T-cell (primary cell): ENCODE measurements at places on chromosomes 5 and 9. TPM values are rescaled to one million over a fixed set of nuclear protein-coding genes. Genes with fewer than 3 reads are reported as not detected.

The OLFM1 gene
- not detected for total RNA-seq

The OMD gene
- total RNA-seq, result not detected

The ADAMTS13 gene
- 1.3 TPM for total RNA-seq

The SPATA6L gene
- total RNA-seq, result 3.3 TPM

The EIF4E1B gene
- total RNA-seq, result not detected

The DOLK gene
- total RNA-seq, result 10.9 TPM

The PCDHGA6 gene
- total RNA-seq, result 0.64 TPM

The ESM1 gene
- total RNA-seq, result 0.63 TPM

The ANGPTL2 gene
- total RNA-seq, result 0.82 TPM

The SLC6A3 gene
- 0.22 TPM for total RNA-seq

The ITK gene
- total RNA-seq, result 466 TPM

The COL5A1 gene
- 1.3 TPM for total RNA-seq

The IL3 gene
- total RNA-seq, result not detected

The DDX4 gene
- total RNA-seq, result not detected

The CDC23 gene
- 27.1 TPM for total RNA-seq

The IFNB1 gene
- not detected for total RNA-seq

The PROB1 gene
- 0.80 TPM for total RNA-seq

The LCN15 gene
- total RNA-seq, result not detected

The CAVIN4 gene
- 0.26 TPM for total RNA-seq

The GFPT2 gene
- total RNA-seq, result 1.6 TPM

The PCAT7 gene
- total RNA-seq, result not detected

The KIAA1958 gene
- total RNA-seq, result 6.2 TPM

The SLC9A3 gene
- 1.9 TPM for total RNA-seq

The ROR2 gene
- 0.18 TPM for total RNA-seq

The SLC31A2 gene
- 3.8 TPM for total RNA-seq

The ANKRD31 gene
- total RNA-seq, result 0.72 TPM

The INSL6 gene
- total RNA-seq, result not detected

The FOXD1 gene
- not detected for total RNA-seq

The PNPLA7 gene
- total RNA-seq, result 13.0 TPM

The PCDHB7 gene
- total RNA-seq, result not detected

The ENHO gene
- not detected for total RNA-seq

The CMBL gene
- 1.2 TPM for total RNA-seq

The SH3RF2 gene
- total RNA-seq, result not detected

The HAPLN1 gene
- total RNA-seq, result not detected
